ENCODE measurements at places on chromosomes 12 and 14. TPM values are rescaled to one million over a fixed set of nuclear protein-coding genes. Genes with fewer than 3 reads are reported as not detected.

- no peaks in the 10 kb centered on the region for H3K36me3 ChIP-seq
- H3K27me3 ChIP-seq, result peaks cover 26% of the 10 kb centered on the region
- H3K4me3 ChIP-seq, result no peak overlapping the region
- no peak for DNase-seq
- no peak overlapping the region for H3K27ac ChIP-seq
Measured at GRCh38 chr12:51593021-51593420, 2.0 kb downstream of the SCN8A start.

DNA sequence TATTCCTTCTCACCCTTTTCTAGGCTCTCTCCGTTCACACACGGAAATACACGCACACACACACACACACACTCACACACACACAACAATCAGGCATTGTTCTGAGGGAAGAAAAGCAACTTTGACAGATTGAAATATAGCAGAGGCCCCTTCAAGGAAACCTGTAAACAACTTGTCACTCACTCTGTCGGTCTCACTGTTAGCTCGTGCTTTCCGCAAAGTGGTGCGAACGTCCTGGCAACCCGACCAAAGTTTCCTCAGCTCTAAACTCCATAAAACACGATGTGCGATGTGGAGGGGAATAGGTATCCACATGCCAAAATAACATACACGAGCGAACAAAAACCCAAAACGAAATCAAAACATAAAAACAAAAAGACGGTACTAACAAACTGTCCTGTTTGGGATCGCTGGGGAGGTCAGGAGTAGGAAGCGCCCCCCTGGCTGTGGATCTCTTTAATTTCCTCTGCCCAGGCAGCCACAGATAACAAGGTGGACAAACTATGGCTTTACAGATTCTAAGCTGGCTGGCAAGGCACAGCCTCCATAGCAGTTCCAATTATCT, 822 bp upstream of the SOX5 start:
- no peaks in the 10 kb centered on the region for H3K36me3 ChIP-seq
- no peaks in the 10 kb centered on the region for H3K27me3 ChIP-seq
- peak; percentile 14 for DNase-seq
- H3K4me3 ChIP-seq, result no peak overlapping the region
- no peak overlapping the region for H3K27ac ChIP-seq

Gene SLC2A14
- total RNA-seq, result 4.0 TPM

Gene SLC17A8
- total RNA-seq, result not detected

GRCh38 chr12:1529862-1530591, 64.4 kb downstream of the FBXL14 start:
- no peak overlapping the region for H3K27ac ChIP-seq
- H3K4me3 ChIP-seq, result peak overlapping the region; percentile 8
- no peaks in the 10 kb centered on the region for H3K27me3 ChIP-seq
- H3K4me1 ChIP-seq, result peaks cover 40% of the 10 kb centered on the region
- H3K36me3 ChIP-seq, result no peaks in the 10 kb centered on the region
- DNase-seq, result peak; percentile 38

Gene MUCL1
- total RNA-seq, result not detected

DNA sequence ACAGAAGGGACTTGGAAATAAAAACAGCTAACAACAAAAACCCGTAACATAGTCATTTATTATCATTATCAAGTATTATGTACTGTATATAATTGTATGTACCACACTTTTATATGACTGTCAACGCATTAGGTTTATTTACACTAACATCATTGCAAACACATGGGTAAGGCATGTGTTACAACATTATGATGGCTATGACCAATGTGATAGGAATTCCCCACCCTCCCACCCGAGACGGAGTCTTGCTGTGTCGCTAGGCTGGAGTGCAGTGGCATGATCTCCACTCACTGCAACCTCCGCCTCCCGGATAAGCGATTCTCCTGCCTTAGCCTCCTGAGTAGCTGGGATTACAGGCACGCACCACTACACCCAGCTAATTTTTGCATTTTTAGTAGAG, 82.6 kb downstream of the ERC1 start:
- H3K36me3 ChIP-seq, result no peaks in the 10 kb centered on the region
- no peak overlapping the region for H3K27ac ChIP-seq
- no peaks in the 10 kb centered on the region for H3K4me1 ChIP-seq
- no peak for DNase-seq
- H3K4me3 ChIP-seq, result no peak overlapping the region
- H3K27me3 ChIP-seq, result no peaks in the 10 kb centered on the region

DNA sequence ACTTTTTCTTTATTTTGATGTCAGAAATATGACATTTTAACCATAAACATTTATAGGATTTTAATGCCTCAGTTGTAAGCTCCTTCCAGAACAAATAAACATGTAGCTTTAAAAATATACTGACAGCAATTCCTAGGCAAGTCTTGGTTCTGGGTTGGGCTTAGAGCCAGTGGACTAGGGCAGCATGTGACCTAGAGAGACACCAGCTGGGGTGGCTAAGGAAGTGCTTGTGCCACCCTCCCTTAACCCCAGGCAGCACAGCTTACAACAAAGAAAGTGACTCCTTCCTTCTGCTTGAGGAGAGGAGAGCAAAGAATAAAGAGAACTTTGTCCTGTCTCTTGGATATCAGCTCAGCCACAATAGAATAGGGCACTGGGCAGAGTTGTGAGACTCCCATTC, 61.6 kb upstream of the KTN1 start:
- H3K4me1 ChIP-seq, result no peaks in the 10 kb centered on the region
- no peak overlapping the region for H3K27ac ChIP-seq
- H3K4me3 ChIP-seq, result no peak overlapping the region
- H3K36me3 ChIP-seq, result no peaks in the 10 kb centered on the region

- DNase-seq, result no peak
- no peak overlapping the region for H3K4me3 ChIP-seq
- no peaks in the 10 kb centered on the region for H3K4me1 ChIP-seq
- no peaks in the 10 kb centered on the region for H3K27me3 ChIP-seq
Measured at GRCh38 chr14:80275208-80275850, 64.0 kb upstream of the DIO2 start.

- H3K27me3 ChIP-seq, result no peaks in the 10 kb centered on the region
- peak; percentile 60 for DNase-seq
- peaks cover 48% of the 10 kb centered on the region for H3K4me1 ChIP-seq
Measured at GRCh38 chr12:46174061-46174662, 94.7 kb downstream of the SLC38A1 start.

- no peak for DNase-seq
- H3K27ac ChIP-seq, result no peak overlapping the region
- H3K36me3 ChIP-seq, result no peaks in the 10 kb centered on the region
- peaks cover 84% of the 10 kb centered on the region for H3K27me3 ChIP-seq
- H3K4me3 ChIP-seq, result no peak overlapping the region
- H3K4me1 ChIP-seq, result peaks cover 80% of the 10 kb centered on the region
Measured at GRCh38 chr12:57219205-57219992, 2.8 kb downstream of the NXPH4 start.

DNA sequence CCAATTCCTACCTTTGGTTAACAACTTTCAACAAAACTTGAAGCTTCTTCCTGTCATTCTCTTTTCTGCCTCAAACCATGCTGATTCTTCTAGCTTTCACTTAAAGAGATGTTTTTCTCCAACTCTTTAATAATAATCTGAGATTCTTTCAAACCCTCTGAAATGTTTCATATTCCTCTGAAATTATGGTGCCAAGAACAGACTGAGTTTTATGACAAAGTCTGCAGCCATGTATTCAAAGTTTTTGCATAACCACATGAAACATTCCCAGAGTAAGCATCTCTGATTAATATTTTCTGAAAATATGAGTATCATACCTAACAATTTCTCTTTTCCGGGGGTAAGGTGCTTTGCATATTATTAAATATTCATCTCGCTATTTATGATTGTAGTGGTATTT, 59.1 kb upstream of the DCN start:
- H3K27ac ChIP-seq, result no peak overlapping the region
- H3K4me1 ChIP-seq, result no peaks in the 10 kb centered on the region
- DNase-seq, result no peak
- no peak overlapping the region for H3K4me3 ChIP-seq
